Activated T-cell treated with anti-CD3 and anti-CD28 coated beads, Interleukin-2, amount 50 U/mL, for 1 hour (primary cell): ENCODE measurements at places on chromosomes 11 and 22.
A peak's percentile ranks its signal among the peaks of the same experiment; 100 is the strongest.

- DNase-seq: no peak
Observed at GRCh38 chr11:128734832-128735224, 41.0 kb downstream of the FLI1 start.

DNA sequence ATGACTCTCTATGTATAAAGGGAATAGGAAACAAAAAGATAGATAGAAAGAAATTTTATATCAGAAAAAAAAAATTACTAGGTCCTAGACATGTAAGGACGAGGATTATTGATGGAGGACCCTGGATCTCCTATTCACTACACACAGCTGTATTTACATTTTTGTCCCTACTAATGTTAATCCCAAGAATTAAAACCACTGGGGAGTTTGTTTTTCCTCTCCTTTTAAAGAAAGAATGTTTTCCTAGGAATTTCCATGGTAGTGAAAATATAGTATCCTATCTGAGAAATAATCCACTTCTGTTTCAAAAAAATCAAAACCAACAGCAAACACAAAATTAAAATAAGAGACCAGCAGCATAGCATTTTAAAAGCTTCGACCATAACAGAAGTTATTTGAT is 41.1 kb downstream of the PDGFD start:
- no peak for DNase-seq

- DNase-seq: no peak
Observed at GRCh38 chr11:34480314-34480713, 33.3 kb downstream of the ELF5 start.

GRCh38 chr11:15613251-15613650 is 498.5 kb downstream of the INSC start:
- no peak for DNase-seq

- DNase-seq: peak; percentile 71
Observed at GRCh38 chr11:72781313-72782080, 12.3 kb downstream of the STARD10 start.

DNA sequence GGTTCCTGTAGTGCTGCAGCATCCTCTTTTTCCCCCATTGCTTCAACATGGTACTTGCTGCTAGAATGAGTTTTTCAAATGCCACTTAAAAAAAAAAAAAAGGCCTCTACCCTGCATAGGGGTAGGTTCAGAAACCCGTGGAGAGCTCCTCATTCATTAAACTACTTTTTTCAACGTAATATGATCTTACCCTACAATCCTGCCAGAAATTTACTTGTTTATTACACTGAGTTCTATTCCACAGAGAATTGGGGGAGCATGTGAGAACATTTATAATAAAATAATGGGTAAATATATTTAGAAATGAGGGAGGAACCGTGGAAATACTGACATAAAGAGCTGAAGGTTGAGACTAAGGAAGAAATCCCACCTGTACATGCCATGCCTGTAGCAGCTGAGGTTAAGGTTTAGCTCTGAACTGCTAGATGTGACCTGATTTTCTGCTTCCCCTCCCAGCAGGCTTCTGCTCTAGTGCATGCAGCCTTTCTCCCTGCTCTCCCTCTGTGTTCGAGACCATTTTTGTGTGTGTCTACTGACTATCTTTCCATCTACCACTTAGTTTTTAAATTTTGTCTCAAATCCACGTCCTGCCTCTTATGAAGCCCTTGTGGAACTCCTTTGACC is 225.7 kb downstream of the DDX10 start:
- no peak for DNase-seq

DNA sequence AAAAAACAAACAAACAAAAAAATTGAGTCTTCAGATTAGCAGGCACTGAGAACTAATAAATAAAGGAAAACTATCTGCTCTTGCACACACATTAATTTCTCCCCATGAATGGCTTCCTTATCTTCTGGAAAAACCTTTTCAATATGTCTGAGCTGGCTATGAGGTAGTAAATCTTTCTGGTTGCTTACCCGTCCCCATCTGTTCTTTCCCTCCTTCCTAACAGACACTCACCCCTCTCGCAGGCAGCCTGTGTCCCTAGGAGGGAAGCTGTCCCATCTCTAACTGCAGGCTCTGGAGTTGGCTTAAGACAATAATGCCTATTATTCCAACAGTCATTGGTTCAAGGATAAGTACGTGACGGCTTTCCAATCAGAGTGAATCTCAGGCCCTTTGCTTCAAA is 8.2 kb upstream of the SCUBE2 start:
- DNase-seq: no peak

DNA sequence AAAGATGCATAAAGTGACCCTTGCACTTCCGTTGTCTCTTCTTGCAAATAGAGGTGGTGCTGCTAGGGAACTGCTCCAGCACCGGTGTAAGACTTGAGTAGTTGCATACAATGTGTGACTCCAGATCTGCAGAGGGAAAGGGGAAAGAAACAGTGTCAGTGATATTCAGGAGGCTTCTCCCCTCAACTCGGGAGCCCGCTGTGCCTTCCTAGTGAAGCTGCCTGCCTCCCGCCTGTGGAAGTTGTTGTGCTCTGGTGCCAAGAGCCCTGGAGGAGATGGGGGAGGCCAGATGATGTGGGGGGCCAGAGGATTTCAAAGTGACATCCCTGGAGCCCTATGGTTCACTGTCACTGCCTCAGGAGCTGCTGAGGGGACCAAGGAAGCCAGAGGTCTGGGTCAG is 30.4 kb downstream of the RELT start:
- no peak for DNase-seq

DNA sequence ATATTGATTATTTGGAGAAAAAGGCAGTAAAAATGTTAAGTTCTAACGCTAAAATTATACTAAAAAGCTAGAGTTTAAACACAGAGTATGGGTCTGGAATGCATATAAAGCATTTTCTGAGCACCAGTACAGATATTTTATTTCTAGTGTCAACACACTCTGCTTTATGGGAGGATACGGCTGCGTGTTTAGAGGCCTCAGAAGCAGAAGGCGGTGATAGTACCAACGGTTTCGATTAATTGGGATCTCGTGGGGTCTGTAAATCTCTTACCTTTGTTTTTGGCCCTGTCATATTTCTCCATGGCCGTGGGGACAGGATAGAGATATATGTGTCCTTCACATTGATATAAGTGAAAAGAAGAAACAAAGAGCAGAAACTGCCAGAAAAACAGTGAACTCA is 206.8 kb upstream of the NTM start:
- no peak for DNase-seq

GRCh38 chr22:28900379-28900925 is 17.1 kb downstream of the ZNRF3 start:
- DNase-seq: no peak

- peak; percentile 83 for DNase-seq
Observed at GRCh38 chr22:36365020-36365411, 22.8 kb downstream of the MYH9 start.

GRCh38 chr11:64449381-64450167 is 90.6 kb downstream of the RPS6KA4 start:
- DNase-seq: peak; percentile 71

DNA sequence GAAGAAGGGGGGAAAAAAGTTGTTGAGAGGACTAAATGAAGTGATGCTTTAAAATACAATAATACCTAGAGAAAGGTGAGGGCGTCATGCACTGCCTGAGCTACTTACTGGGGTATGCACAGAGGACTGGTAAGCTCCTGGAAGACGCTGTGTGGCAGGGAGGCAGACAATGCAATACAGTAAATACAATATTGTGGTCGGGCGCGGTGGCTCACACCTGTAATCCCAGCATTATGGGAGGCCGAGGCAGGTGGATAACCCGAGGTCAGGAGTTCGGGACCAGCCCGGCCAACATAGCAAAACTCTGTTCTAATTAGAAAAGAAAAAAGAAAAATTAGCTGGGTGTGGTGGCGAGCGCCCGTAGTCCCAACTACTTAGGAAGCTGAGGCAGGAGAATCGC is 683 bp upstream of the SYTL2 start:
- DNase-seq: no peak

- no peak for DNase-seq
Observed at GRCh38 chr11:76653674-76654284, 16.8 kb downstream of the LRRC32 start.

DNA sequence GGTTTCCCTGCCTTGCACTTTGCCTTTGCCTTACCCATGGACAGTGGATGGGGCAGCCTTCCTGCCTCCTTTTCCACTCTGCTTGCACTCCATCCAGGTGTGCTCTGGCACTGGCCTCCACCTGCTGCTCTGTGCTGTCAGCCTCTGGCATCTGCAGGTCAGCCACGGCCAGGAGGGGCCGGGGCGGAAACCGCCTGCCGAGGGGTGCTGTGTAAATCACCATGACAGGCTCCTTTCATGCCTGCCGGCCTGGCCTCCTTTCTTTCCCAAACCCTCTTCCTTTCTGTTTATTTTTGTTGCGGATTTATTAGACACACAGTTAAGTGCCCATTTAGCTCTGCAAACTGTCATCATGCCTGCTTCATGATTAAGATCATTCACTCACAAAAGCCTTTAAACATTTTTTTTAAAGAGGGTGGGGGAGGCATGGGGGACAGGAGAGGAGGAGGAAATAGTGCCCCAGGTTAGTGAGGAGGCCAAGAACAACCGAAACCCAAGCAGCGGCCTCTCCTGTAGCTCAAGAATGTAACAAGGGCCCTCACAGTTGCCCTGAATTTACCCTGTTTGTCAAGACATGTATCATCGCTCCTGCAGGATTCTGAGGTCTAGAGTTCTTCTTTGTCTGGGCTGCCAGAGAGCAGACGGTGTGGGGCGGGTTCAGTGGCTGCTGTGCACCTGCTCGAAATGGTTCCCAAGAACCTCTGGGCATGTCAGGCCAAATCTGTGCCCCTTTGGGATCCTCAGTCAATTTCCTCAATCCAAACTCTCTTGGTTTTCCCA is 83.3 kb downstream of the BARX2 start:
- DNase-seq: no peak

DNA sequence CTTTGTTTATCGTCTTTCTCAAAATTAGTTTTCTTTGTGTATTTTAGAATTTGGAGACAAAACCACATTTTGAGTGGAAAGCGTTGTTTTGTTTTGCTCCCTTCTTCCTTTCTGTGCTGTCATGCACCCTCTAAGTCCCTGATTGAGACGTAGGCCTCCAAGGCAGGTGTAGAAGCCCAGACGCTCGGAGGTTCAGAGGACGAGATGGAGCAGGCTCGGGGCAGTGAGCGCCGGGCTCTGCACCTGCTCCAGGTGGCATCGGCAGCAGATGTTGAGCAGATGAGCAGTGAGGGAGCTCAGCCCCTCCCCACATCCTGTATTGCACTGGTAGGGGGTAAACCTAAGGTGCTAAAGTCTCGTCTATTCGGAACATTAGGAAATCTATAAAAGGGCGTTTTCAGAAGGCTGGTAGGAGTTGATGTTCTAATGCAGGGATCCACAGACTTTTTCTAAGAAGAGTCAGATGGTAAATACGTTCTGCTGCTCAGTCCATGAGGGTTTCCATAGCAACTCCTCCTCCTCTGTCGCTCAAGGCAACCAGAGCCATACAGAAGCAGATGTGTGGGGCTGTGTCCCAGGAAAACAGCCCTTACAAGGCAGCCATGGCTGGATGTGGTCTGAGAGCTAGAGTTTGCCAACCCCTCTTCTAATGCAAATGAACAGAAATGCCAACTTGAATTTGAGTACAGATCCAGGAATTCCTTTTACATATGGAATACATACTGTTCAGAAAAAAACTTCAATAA is 724.2 kb downstream of the BRD1 start:
- no peak for DNase-seq

DNA sequence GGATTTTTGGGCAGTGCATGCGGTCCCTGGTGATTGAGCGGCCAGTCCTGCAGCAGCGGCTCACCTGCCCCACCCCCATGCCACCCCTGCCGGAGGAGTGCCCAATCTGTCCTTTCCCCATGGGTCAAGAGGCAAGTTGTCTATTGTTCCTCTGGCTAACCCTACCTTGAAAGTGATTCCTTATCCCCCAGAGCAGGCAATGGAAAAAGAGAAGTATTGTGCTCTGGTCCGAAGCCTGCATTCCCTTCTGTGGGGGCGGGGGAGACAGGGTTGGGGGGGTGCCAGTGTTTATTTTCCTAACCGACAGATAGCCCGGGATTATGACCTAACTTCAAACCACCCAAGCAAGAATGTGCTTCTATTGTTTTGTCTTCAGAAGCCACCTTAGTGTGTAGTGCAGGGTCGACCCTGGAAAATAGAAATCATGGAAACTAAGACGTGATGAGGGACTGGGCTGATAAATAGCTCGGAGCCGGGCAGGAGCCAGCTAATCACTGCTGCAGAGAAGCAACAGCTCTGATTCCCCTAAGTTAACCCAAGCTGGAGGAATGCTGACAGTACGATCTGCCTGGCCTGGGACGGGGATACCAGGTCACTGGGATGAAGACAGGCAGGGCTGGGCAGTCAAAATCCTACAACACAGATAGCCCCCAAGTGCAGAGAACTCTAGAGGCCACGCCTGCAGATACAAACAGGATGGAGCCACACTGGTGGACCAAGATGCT is 38.7 kb upstream of the ATXN10 start:
- DNase-seq: no peak

GRCh38 chr11:69216647-69217051 is 60.9 kb downstream of the SMIM38 start:
- DNase-seq: no peak

- DNase-seq: no peak
Observed at GRCh38 chr11:6258571-6259081, 1.0 kb upstream of the CCKBR start.

DNA sequence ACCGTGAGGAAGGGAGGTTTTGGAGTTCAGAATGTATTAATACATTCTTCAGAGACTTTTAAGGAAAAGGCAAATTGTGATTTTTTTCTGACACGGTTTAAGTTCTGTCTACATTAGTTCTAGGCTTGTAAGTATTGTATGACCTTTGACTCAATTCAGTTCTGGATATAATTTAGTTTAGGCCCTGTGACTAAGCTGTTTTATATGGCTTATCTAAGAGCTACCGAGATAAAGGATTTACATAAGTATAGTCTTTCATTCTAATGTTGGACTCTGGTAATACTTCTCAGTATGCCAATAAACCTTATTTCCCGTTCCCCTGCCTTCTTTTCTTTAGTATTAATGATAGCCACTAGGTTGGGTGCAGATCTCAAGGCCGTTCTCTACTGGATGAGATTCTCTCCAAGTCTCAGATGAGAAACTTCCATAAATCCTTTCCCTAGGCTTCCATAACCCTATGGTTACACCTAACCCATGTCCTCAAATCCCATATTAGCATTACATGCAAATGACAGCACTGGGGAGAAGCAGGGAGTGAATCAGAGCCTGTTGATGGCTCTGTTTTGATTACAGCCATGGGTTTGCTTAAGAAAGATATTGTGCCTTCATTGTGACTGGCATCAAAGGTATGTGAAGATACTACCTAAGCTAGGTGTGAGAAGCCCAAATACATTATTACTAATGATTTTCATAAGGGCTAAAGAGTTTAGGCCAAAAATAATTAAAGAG is 38.7 kb downstream of the BARX2 start:
- DNase-seq: no peak

DNA sequence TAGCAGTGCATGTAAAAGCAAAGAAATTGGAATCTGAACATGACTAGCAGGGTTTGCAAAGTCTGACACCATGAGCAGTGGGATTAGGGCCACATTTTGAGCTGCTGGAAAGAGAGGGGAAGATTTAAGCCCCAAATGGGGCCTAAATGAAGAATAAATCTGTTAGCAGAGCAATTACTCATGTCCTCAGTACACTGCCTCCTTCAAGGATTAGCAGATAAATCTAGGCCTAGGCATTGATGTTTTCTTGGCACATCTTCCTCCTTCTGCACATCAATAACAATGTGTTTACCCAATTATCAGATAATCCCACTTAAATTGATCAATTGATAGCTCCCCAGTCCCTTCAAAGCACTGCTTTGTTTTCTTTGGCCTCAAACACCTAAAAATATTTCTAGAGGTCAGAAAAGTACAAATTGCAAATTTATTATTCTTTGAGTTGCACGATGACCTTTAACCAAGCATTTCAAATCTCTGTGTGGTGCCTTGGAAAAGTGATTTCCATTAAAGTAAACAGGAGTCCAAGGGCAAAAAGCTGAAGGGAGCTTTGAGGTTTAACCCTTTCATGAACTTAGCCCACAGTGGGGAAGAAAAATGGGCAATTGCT is 514.7 kb upstream of the CHORDC1 start:
- no peak for DNase-seq
